Epithelial cell of prostate (primary cell): ENCODE measurements at places on chromosomes 4 and X.
A peak's percentile ranks its signal among the peaks of the same experiment; 100 is the strongest.

DNA sequence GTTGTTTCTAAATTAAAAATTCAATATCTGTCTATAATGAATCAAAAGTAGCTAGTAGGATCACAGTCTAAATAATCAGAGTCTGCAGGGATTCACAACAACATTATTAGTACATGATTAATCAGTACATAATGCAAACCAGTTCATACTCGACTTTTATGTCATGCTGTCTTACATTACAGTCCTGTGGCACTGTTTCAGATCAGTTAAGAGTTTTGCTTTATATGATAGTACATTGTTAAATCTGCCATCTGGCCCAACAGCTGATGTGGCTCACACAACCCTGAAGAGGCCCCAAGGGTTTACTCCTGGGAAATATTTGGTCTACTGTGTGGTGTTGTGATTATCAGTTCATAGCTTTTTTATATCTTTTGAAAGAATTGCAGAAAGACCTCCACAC lies 247.1 kb upstream of the ETNPPL start:
- DNase-seq = peak; percentile 72

- DNase-seq = no peak
Observed at GRCh38 chr4:154692304-154692818, 51.4 kb upstream of the LRAT start.

DNA sequence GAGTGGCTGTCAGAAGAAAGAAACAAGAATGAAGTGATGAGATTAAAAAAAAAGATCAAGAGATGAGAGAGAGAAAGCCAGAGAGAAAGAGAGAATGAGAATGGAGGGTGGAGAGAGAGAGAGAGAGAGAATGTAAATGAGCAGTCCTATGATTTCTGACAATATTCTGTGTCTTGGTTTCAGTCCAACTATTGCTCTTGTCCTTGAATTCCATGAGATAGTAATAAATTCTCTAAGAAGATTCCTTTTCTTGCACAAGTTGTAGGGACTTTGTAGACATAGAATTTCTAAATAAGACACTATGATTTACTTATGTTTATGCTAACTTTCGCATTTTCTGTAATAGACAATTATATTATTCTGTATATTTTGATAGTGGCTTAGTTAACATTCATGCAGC lies 149.6 kb upstream of the CTSO start:
- DNase-seq = no peak

GRCh38 chr4:143099693-143100092 lies 85.0 kb upstream of the USP38 start:
- no peak for DNase-seq

DNA sequence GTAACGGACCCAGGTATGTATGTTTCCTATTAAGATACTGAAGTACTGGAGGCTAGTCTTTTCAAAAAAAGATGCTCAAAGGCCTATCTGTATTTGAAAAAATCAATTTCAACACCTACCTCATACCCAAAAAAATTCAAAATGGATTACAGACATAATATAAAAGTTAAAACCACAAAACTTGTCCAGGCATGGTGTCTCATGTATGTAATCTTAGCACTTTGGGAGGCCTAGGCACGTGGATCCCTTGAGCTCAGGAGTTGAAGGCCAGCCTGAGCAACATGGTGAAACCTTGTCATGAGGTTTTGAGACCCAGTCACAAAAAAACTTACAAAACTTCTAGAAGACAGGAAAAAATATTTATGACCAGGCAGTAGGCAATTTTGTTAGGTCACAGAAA lies 16.7 kb downstream of the RBMX start:
- no peak for DNase-seq

GRCh38 chrX:49850028-49850427 lies 20.9 kb downstream of the PAGE4 start:
- no peak for DNase-seq

DNA sequence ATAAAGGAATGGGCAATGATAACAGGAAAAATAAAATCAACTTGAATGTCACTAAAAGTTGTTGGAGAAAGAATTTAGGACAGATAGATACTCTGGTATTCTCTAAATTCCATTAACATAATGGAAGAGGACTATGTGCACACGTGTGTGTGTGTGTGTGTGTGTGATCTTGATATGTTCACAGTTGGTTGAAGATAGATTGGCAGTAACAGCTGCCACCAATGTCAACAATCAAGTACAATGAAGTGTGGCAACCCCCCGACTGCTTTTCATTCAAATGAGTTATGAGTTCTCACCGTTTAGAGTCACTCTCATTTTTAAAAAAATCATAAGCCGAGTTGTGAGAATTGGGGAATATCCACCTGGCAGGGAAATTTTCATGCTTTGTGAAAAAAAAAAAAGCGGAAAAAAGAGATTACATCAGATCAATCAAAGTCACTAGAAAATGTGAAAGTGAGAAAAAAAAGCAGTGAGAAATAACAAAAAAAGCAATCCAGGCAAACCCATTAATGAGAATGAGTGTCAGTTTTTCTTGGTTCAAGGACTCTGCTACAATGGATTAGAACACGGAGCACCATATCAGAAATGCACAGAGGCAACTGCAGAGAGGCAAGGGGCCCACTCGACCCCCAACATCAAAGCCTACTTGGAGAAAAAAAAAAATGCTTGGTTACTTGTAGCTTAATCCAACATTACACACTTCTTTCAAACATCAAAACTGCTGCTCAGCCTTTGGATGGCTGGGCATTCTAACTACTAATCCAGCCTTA lies 414.9 kb upstream of the PITX2 start:
- DNase-seq = no peak

GRCh38 chrX:43141885-43142284 lies 363.9 kb upstream of the PPP1R2C start:
- DNase-seq = no peak

DNA sequence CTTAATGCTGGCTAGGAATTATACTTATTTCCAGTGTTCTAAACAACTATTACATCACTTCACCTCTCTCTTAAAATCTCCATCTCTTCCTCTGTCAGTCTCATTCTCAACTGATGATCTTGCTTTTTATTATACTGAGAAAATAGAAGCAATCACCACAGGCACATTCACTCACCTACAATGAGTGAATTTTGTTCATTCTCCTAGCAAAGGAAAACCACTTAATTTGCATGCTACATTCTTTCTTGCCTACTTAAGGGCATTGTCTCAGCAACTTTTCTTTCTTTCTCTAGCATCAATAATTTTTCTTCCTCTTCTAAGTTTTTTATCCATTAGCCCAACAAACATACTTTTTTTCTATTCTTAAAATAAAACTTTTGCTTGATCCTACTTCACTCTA lies 21.1 kb upstream of the USP38 start:
- no peak for DNase-seq

DNA sequence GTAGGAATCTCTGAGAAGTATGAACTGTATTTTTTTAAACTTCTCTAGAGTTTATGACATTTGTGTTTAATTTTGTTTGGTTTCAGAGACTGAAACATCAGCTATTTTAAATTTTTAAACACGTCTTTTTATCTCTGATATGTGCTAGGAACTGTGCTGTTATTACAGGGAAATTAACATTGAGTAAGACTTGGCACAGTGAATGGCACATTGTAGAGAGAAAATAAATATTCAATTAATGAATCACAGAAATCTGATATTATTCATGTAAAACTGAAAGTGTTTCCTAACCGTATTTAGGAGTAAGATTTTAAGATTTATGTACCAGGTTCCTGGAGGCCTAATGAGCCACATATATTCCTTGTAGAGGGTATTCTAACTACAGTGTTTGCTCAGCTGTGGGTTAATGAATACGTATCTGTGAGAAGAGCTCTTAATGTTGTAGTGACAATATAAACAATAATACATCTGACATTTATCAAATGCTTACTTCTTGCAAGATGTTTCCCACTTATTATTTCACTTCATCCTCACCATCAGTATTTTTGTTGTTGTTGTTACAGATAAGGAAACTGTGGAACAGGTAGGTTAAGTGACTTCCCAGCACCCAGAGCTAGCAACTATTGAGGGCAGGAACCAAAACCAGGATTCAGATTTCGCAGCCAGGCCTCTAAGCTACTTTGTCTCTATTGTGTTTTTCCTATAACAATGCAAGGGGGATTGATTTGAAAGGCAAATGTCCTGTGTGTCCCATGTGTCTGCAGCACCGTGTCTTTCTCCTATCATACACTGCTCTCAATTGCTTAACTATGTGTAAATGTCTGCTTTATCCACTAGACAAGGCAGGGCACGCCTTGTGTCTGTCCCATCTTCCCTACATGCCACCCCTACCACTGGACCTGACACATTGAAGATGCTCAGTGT lies 121.1 kb upstream of the FAM9C start:
- DNase-seq = no peak

GRCh38 chr4:11341337-11342043 lies 87.2 kb downstream of the HS3ST1 start:
- no peak for DNase-seq

DNA sequence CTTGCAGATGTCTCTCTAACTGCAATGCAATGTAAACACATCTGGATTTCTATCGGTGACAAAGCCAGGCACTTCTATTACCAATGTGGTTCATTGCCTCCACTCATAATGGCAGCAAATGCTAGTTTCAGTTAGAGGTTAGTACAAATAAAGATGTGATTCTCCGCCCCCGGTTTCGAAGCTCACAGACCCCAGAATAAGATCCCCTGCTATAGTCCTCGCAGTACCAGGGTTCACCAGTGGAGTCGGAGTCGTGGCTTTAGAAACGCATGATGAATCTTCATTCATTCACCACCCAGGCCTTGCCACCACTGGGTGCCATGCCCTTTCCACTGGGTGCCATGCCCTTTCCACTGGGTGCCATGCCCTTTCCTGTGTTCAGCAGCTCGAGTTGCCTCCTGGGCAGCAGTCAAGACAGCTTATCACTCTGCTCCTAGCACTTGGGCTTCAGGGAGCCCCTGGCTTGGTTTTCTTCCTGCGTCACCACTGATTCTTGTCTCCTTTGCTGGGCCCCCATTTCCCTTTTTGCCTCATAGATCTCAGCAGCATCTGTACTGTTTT lies 3.5 kb upstream of the NAA10 start:
- no peak for DNase-seq

GRCh38 chr4:156294577-156294976 lies 340.9 kb upstream of the CTSO start:
- DNase-seq = peak; percentile 33

DNA sequence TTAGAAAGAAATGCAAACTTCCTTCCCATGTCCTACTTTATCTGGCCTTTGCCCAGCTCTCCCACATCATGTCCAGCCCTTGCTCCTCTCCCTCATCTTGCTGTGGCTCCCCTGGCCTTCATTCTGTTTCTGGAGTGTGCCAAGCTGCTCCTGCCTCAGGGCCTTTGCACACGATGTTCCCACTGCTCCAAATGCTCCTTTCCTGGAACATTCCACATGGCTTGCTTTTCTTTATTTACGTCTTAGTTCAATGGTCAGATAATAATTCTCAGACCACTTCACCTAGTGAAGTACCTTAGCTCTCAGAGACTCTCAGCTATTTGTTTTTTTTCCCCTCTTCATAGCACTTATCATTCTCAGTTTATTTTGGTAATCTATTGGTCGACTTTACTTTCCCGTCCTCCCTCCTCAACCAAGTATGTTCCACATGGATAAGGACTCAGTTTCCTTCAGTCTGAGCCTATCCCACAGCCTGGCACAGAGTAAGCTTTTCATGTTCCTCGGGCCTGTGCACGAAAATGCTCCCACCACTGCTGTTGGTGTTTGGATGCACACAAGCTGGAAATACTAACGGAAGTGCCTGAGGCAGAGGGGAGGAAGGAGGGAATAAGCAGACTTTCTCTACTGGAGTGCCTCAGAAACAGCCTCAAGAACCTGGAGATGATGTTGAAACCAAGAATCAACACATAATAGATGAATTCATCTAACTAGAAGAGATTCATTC lies 23.4 kb upstream of the MAP9 start:
- DNase-seq = no peak

- DNase-seq = no peak
Observed at GRCh38 chr4:16750882-16751642, 147.4 kb downstream of the LDB2 start.

DNA sequence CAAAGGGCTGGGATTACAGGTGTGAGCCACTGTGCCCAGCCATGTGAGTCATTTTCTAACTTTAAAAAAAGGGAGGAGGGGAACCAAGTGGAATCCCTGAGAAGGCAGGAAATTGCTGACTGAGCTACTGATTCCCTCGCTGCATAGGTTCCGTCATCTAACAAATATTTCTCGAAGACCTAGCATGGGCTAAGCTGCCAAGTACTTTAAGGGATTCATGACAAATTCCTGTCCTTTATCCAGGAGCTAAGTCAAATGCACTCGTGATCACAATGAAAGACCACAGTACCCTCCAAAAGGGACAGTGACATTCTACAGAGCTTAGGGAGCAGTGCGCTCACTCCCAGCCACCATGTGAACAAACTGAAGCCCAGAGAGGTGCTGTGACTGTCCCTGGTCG lies 33.2 kb upstream of the MAN2B2 start:
- DNase-seq = no peak

DNA sequence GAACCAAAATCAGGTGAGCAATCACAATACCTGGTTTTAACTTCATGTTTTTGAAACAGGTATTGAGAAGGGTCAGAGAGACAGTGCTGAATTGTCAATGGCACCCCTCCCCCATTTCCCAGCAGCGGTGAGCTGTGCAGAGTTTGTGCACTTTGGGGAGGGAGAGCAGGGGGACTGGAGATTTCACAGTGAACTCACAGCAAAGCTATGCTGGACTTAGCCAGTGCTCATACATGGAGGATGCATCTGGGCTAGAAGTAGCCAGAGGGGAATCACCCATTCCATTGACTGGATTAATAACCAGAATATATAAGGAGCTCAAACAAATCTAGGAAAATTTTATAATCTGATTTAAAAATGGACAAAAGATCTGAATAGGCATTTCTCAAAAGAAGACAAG lies 612.6 kb downstream of the STPG2 start:
- DNase-seq = no peak

- no peak for DNase-seq
Observed at GRCh38 chrX:139113708-139114107, 402.2 kb upstream of the FGF13 start.

GRCh38 chr4:74503580-74503979 lies 58.6 kb downstream of the AREG start:
- no peak for DNase-seq

DNA sequence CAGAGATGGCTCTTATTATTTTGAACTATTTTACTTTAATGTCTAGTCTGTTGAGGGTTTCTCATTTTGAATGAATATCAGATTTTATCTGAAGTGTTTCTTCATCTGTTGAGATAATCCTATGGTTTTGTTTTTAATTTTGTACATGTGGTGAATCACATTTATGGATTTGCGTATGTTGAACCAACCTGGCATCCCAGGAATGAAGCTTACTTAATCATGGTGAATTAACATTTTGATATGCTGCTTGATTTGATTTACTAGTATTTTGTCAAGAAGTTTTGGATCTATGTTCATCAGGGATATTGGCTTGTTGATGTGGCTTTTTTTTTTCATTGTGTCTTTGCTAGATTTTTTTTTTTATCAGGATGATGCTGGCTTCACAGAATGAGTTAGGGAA lies 2390.9 kb downstream of the PCDH7 start:
- DNase-seq = no peak
